NCI-H2029 (cell line): ENCODE measurements at places on chromosomes 7 and 10.

DNA sequence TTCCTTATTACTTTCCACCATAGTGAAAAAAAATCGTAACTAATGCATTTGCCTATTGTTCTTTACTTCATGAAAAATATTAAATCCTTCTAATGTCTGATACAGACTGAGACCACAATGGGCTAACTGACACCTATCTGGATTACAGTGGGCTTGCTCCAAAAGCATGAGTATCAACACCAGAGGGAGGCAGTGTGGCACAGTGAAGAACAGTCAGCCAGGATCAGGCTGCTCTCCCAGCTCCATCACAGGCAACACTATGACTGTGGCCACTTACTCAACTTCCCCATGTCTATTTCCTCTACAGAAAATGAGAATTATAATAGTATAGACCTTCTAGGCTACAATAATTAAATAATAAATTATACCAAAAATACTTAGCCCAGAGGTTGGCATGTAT lies 97.2 kb downstream of the SLC25A13 start:
- DNase-seq = no peak

DNA sequence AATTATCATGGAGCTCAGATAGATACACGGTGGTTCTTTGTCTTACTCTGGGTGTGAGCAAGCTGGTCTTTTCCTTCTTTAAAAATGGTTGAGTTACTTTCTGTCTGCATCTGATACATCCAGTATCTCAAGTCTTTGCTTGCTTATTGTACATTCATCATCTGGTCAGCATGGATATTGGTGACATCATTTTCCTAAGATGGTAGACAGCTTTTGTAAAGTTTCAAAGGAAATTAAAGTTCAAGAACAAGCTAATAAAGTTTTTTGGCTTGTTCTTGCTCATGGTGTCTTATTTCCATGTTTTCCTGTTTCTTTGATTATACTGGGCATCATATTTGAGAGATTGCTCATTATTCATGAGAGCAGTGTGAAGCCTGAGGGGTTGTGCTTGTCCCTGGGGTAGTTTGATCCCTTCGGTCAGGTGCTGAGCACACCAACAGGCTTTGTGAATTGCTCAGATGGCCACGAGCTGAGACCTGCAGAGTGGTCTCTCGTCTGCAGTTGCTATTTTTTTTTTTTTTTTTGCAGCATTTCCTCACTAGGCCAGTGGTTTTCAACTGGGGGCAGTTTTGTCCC lies 38.5 kb downstream of the MGMT start:
- no peak for DNase-seq

DNA sequence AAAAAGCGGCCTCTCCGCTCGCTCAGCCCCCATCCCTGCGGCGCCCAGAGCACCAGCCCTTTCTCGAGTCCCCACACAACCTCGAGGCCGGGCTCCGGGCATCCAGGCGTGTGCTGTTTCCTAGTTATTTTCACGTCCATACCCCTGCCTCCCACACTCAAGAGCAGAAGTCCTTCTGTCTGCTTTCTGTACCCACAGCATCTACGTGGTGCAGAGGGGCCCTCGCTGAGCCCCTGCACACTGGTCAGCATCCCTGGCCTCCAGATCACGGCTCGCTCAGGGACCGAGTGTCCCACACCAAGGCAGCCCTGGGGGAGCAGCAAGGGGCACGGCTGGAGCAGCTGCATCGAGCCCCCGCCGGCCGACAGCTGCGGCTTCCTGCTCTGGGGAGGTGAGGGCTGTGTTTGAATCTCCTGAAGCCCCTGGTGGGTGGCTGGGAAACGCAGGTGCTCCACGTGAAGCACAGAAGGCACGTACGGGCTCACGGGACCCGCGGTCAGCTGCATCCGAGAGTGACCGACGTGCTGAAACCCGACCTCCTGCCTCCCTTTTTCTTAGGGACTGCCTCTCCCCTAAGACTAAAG lies 333.1 kb downstream of the DNAJB6 start:
- no peak for DNase-seq

DNA sequence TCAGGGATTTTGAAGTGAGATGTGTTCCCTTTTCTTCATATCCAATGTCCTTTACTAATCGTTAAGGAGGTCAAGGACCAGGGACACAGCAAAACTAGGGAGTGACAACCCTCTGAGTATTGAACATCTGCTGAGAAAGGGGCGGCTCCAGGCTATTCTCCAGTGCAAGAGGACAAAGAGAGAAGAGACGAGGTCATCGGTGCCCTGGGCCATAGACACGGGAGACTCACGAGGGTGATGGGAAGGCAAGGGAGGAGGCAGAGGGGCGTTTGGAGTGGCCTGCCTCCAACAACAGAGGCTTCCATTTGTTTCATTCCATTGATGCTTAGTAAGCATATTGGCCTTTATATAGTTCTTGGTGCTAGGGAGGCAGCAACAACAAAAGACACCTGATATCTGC lies 268.4 kb downstream of the CXCL12 start:
- DNase-seq = no peak

- DNase-seq = no peak
These were observed 6.1 kb upstream of the ZNF467 start for GRCh38 chr7:149779502-149779805.

- no peak for DNase-seq
These were observed 68.3 kb upstream of the FAM171A1 start for GRCh38 chr10:15439341-15439842.

DNA sequence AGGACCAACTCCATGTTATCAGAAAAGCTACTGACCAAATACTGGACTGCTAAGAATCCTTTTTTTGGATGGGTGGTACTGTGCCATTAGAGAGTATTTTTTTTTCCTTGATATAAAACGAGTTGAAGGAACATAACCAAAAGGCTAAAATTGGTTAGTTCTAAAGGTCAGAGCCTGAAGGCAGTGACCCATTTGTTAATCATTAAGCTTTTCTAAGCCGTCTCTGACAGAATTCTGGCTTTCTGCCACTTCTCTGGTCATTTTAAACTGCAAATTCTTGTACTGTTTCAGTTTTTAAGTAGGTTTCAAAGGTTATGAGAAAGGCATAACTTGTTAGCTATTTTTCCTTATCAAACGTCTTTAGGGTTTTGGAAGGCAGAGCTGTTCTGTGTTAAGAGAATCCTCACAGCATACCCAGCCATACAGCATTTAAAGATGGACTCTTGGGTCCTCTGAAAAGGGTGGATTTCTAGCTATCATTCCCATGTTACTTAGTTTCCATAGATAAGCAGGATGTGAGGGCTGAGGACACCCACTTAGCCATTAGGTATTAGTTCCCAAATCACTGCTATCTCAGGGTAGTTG lies 196.8 kb downstream of the RNLS start:
- DNase-seq = no peak

GRCh38 chr7:77649716-77650349 lies 46.4 kb upstream of the RSBN1L start:
- DNase-seq = no peak

GRCh38 chr10:11602919-11603523 lies 8.4 kb downstream of the USP6NL start:
- DNase-seq = peak; percentile 35

DNA sequence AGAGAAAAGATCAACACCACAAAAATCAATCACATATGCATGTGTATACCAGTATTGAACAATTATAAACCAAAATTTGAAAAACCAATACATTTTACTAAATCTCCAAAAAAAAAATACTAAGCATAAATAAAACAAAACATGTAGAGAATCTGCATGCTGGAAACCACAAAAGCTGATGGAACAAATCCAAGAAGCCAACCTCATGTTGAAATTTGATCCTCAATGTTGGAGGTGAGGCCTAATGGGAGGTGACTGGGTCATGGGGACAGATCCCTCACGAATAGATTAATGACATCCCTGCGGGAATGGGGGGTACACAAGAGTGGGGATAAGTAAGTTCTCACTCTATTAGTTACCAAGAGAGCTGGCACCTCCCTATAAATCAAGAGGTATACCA lies 82.5 kb downstream of the OAT start:
- no peak for DNase-seq

- no peak for DNase-seq
These were observed 474.0 kb upstream of the FOXK1 start for GRCh38 chr7:4208086-4208485.

DNA sequence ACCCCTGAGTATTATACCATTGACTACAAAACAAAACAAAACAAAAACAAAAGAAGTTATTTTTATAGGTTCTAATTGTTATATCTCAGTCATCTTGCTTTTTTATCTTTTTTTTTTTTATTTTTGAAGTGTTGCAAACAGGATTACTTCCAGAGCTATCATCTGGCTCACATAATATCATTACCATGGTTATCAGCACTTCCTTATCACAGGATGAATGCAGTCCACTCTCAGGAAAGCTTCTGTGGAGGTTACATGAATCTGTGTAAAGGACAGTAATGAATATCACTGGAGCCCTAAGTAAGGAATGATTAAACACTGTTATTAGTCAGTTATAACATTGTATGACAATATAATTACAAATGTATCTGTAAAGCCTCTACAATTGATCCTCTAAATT lies 451.5 kb downstream of the PLXDC2 start:
- DNase-seq = no peak

DNA sequence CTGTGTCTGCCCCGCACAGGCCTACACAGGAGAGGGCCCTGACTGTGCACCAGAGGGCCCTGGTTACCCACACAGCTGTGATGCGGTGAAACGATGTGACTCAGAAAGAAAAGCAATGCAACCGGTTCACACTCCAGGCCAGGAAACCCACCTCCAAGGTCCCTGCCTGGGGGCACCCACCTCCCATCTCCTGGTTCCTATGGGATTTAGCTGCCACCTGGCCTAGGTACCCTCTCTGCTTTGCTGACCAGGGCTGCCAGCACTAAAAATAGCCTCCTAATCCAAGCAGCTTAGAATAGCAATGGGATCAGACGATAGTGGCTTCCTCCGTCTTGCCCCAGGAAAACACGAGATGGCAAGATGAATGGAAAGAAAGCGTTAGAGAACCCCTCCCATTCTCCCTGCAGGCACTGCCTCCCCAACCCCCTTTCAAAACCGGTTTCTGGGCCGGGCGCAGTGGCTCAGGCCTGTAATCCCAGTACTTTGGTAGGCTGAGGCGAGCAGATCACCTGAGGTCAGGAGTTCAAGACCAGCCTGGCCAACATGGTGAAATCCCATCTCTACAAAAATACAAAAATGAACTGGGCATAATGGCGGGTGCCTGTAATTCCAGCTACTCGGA lies 12.4 kb downstream of the RBP3 start:
- DNase-seq = no peak

GRCh38 chr7:69782917-69783684 lies 184.8 kb downstream of the AUTS2 start:
- peak; percentile 63 for DNase-seq

DNA sequence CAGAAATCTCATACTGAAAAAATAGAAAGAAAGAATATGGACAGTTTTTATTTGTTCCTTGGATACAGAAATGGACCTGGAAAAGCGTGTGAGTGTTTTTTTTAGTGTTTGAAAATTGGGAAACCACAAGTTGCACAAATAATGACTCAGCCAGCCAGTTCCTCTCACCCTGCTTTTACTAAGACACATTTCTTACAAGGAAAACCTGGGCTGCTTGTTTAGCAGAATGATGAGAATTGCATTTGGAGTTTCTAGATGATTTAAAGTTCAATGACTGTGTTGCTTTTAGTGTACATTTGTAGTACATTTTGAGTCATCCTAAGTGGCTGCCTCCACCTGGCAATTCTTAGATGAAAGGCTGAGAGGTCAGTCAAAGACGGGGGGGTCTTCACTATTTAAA lies 218.7 kb downstream of the ABCA13 start:
- no peak for DNase-seq

DNA sequence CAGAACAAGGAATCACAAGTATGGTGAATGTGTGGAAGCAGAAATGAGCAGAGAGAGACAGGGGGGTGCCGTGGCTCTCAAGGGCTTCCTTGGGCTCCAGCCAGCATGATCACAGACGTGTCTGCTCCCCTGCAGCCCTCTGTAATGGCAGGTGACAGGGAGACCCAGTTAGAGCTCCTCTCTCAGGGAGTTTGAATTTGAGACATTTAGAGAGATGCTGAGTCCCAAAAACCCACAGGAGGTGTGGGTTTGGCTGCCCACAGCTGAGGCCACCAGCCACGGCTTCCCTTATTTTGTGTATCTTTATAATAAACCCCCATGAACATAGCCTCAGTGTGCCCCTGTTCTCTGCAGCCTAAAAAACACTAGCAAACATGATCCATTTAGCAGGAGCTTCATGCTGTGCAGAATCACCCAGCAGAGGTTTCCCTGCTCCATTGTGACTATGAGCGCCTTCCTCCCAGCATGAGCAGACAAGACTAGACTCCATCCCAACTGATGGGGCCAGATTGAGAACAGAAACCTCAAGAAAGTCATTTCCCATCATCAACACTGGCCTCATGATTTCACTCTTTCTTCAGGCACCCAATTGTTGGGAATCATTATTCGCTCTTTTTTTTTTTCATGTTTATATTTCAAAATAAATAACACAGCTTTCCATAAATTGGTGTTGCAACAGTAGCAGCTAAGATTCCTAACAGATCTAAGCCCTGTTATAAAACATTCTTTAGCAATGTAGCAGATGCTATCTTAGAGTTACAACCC lies 13.4 kb downstream of the NOD1 start:
- DNase-seq = no peak

DNA sequence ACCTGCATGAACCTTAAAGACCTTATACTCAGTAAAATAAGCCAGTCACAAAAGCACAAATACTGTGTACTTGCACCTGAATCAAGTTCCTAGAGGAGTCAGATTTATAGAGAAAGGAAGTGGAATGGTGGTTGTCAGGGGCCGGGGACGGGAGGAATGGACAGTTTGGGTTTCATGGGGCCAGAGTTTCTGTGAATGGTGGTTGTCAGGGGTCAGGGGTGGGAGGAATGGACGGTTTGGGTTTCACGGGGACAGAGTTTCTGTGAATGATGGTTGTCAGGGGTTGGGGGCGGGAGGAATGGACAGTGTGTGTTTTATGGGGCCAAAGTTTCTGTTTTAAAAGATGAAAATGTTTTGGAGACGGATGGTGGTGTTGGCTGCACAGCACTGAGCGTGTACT lies 260.0 kb upstream of the MKI67 start:
- no peak for DNase-seq

DNA sequence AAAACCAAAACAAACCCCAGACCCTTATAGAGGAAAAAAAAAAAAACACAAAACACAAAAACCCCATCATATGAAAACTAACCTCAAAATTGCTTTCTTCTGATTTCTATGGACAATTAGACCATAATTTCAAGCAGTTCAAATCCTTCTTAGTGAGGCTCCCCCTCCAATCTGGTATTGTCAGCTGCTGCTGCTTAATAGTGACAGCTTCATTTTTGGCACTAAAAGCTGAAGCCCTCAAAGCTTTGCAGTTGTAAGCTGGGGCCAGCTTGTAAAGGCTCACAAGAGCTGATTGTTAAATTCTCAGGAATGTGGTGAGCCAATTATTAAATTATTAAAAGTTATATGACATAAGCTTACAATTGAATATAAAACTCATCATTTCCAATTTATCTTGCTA lies 21.9 kb downstream of the ATXN7L1 start:
- no peak for DNase-seq
